ENCODE measurements at places on chromosomes 2 and 18.

DNA sequence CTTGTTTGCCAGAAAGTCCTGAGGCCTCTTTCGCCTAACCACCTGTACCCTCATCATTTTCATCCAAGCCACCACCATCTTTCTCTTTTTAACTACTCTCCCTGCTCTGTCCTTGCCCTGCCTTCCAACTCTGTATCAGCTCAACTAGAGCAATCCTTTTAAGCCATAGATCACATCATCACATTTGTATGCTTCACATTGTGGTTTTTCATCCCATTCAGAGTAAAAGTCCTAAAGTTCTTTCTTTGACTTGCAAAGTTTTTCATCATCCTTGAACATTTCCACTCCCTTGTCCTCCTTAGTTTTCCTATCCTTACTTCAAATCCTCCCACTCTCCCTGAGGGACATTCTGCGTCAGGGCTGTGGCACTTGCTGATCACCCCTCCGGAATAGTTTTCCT lies 73.9 kb downstream of the SLC39A10 start:
- no peak for DNase-seq

DNA sequence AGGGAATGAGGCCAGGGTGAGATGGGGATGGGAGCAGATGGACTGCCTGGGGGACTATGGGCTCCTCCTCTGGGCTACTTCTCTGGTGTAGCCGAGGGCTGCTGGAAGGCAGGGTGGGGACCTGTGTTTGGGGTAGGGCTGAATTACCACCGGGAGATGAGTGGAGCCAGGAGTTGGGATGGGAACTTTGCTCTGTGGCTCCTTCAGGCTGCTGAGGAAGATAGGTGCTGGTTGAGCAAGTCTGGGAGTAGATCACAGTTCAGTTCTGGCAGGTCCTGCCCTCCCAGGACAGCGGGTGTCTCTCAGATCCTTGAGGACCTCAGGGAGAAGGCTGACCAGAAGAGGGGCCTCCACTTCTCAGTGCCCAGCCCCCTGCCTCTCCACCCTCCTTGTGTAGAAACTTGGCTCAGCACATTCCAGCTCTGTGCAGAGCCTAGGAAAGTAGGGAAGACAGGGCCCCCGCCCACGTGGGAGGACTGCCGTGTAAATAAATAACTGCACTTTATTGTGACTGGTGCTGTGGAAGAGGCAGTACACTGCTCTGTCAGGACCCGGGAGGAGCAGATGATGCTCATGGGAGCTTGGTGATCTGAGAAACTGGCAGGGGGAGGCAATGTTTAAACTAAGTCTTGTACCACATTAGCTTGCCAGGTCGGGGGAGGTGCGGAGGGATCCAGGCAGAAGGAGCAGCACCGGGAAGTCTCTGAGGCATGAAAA lies 15.3 kb downstream of the TET3 start:
- DNase-seq: no peak

DNA sequence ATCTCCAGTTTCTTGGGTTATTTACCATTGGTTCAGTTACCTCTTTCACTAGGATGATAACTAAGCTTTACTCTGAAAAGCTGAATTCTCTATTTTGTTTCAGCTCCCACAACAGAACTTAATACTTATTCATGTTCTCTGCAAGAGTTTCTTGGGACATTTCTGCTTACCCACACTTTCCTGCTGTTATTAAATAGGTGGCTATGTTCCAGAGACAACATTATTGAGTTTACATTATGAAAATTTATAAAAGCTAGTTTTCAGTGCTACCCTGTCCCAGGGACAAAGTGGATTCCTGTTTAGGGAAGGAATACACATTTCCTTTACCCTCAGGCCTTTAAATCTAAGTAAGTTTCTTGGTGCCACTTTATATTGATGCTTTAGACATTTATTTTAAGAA lies 7.0 kb upstream of the GPD2 start:
- DNase-seq: no peak

GRCh38 chr2:215841175-215841816 lies 172.1 kb downstream of the MREG start:
- DNase-seq: no peak

- no peak for DNase-seq
These were observed 129.2 kb downstream of the IKZF2 start for GRCh38 chr2:213021971-213022899.

- peak; percentile 83 for DNase-seq
These were observed 183.1 kb upstream of the ARL4C start for GRCh38 chr2:234679741-234680687.

GRCh38 chr2:198587240-198587639 lies 782.8 kb downstream of the PLCL1 start:
- DNase-seq: no peak

GRCh38 chr2:237551071-237551574 lies 15.3 kb upstream of the PRLH start:
- DNase-seq: no peak

GRCh38 chr2:44424211-44424610 lies 62.5 kb downstream of the CAMKMT start:
- no peak for DNase-seq

DNA sequence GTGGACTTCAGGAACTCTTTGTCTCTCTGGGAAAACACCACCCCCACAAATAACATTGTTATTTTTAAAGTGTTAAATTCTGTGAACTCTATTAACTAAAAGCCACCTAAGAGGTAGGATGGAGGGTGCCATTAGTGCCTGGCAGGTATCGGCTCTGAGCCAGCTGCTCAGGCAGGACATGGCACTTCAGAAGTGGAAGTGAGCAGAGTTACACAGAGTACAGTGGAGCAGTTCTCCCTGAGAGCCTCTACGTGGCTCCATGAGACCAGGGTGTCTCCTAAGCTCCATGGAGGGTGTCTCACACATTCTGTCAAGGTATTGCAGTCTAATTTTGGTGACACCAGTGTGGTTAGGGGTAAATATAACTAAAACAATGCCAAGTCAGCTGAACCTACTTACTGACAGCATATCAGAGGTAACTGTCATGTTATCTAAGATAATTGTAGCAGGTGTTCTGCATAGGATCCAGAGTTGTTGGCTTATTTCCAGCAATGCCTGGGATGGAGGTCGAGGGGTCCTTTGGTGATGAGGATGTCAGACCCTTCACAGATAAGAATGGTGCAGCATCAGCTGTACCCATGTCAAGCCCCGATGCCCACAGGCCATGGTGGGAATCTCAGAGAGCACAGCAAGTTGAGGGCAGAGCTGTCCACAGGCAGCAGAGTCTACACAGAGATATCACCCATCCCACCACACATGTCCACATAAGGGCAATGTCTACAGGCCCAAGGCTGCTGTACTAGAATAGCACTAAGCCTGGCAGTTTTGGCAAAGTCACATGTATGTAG lies 8.6 kb upstream of the MALL start:
- no peak for DNase-seq

DNA sequence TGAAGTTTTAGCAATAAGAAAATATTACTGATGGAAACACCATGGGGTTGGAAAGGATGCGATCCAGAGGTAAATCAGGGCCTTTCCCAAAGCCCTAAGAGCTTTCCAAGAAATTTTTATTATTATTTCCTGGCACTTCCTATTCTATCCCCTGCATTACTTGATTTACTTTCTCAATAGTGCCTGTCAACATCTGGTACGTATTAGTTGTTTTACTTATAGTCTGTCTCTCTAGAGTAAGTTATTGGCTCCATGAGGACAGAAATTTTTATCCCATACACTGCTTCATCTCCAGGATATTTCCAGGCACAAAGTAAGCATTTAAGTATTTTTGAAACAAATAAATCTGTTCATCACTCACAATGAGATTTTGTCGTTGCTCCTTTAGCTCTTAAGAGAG lies 18.1 kb downstream of the PPP4R1 start:
- DNase-seq: no peak

GRCh38 chr2:69693775-69694450 lies 48.0 kb upstream of the ANXA4 start:
- DNase-seq: no peak

- DNase-seq: no peak
These were observed 28.4 kb upstream of the SELENOI start for GRCh38 chr2:26317377-26318105.

- no peak for DNase-seq
These were observed 20.5 kb downstream of the LNPK start for GRCh38 chr2:175981551-175981950.

- DNase-seq: no peak
These were observed 33.9 kb downstream of the RBMS1 start for GRCh38 chr2:160459538-160460332.

- no peak for DNase-seq
These were observed 74.8 kb upstream of the COL5A2 start for GRCh38 chr2:189254268-189254883.

- DNase-seq: no peak
These were observed 44.9 kb downstream of the CYP27C1 start for GRCh38 chr2:127175041-127175721.

- DNase-seq: no peak
These were observed 110.6 kb downstream of the WDPCP start for GRCh38 chr2:63477686-63478085.

GRCh38 chr2:180609626-180610340 lies 370.6 kb upstream of the UBE2E3 start:
- DNase-seq: no peak

DNA sequence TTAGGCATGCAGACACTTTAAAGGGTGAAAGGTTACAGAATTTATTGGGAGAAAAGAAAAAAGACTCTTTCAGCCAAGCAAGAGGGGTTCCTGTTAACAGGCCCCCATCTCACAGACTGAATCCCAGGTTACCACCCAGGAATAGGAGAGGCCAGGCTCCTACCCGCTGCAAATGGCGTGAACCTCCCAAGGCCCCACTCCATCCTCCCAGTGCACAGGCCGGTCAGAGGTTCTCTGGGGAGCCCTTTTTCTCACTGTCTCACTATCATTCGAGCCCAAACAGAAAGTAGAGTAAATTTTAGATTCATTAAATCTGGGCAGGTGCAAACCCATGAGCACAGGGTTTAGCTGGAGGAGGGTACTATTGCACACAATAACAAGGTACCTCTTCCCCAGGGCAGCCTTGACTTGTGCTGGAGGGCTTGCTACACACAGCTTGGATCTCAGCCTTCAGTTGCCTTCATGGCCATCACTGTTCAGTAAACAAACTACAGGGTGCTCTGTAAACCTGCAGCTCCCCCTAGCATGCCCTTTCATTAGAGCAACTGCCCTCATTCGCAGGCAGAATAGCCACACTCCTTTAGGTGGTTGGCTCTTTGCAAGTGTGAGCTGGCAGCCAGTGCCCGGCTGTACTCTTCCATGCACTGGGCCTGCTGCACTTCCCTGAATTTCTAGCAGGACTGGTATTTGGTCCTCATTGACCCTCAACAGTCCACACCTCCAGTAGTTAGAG lies 7.3 kb upstream of the PLEK start:
- DNase-seq: peak; percentile 50

DNA sequence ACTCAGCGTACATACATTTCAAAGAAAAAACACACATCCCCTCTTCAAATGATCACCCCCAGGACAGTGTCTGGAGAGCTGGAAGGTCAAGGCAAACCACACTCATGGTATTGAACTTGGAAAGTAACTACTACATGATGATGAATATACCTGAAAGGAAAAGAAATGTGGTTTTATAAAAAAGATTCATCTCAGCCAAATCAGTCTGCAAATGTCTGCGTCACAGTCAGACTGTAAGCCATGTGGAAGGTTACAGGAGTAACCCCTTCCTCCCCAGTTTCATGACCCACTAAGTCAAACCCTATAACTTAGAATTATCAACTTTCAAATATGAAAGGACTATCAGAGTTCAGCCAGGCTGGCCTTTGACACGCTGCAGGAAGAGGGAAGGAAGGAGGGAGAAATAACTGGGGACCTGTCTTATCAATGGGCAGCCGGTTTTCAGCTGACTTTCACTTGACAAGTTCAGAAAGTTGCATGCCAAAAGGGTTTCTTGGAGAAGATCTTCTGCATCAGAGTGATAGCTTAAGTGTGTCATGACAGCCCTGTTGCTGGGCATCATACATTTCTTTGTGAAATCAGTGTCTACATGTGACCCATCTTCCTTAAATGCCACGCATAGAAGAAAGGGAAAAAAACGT lies 7.0 kb upstream of the BMP10 start:
- no peak for DNase-seq

DNA sequence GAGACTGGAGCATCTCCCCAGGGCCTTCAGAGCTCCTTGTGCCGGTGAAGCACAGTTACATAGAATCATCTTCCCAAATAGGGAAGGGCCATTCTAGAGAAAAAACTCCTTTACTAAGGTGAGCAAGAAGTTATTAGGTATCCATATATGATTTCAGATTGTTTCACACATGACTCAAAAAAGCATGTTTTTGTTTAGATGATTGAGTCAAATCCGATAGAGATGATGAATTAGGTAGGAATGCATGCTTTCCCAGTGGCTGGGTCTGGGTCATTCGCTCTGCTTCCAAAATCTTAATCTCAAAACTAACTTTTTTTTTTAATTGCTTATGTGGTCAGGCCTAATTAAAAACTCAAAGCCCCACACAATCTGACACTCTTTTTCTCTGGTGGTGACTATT lies 3.8 kb downstream of the NT5C1B start:
- DNase-seq: no peak

DNA sequence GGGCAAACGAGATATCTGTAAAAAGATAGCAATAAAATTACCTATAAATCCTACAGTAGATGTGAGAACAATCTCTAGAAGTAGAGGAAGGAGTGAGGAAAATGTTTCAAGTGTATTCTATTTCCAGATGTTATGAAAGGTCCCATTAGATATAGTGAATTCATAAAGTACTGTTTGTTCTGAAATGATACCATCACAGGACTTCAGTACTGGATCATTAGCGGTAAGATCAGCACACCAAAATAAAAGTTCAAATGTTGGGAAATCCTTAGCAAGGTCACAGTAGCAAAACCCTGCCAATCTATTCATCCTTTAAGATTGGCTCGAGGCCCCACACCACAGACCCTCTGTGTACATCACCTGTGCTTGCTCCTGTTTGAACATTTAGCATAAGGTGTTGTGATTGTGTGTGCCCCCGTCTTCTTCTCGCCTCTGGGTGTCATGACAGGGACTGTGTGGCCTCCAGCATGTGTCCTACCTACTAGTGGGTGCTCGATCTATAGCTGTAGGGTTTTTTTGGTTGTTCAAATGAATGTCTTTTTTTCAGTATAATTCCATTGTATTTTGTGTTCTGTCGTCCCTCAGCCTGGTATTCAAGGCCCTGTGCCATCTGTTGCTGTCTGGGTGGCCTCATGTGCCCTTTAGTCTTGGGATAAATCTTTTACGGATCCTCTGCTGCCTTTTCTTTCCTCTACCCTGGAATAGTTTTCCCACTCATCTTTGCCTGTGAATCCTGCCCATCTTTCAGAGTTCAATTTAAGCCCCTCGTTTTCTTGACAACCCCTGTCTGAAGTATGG lies 9.1 kb downstream of the MFSD6 start:
- no peak for DNase-seq

- DNase-seq: no peak
These were observed 103.9 kb downstream of the COLEC12 start for GRCh38 chr18:396556-396955.
